ENCODE measurements at places on chromosomes 7 and 10.

DNA sequence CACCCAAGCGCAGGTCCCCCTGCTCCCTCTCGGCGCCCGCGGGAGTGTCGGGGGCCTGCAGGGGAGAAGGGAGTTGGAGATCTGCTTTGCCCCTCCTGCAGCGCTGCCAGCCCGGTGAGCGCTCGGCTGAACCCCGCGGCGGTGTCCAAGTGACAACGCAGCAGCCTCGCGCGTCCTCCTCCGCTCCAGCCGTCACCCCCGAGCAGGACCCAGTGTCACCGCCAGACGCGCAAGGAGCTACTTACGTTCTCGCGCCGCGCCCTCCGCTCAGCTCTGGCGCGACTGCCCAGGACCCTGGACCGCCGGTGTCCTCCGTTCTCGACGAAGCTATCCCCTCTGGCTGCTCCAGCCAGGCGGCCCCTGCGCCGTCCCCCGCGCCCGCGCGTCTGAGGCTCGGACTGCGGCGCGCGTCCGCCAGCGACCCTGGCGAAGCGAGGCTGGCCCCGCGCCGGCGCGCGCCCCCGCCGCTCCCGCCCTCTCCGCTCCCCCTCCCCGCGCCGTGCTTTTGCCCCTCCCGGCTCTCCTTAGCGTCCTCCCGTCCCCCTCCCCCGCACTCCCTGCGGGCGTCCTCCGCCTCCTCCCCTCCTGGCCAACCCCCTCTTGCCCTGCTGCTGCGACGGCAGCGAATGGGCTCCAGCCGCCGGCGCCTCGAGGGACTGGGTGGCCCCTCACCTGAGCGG is at the start of gene NRCAM:
TSS of gene NRCAM (minus strand) at position 439 of the 680 bp plus-strand sequence. CDS start 216,372 bp downstream, outside the sequence.
- no peak for DNase-seq

DNA sequence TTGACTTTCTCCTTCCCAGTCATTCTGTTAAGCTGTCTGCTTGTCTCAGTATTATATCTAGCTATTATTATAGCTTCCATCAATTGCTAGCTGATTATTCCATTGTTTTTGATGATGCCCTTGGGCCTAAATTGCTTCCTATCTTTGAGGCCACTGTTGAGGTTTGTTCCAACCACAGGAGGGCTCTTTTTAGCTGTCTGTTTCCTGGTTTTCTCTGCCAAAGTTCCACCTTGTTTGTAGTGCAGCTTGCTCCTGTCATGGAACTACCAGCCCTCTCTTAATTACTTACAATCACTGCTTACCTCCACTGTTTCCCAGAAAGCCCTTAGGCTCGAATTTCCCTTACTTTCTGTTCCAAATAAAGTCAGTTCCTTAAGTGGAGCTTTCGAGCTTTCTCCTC is 118.7 kb upstream of the SEC61G start:
- no peak for DNase-seq

GRCh38 chr10:22631185-22631584 is 83.2 kb downstream of the PIP4K2A start:
- DNase-seq: no peak

- no peak for DNase-seq
Measured at GRCh38 chr7:25029075-25029474, 49.1 kb upstream of the OSBPL3 start.

DNA sequence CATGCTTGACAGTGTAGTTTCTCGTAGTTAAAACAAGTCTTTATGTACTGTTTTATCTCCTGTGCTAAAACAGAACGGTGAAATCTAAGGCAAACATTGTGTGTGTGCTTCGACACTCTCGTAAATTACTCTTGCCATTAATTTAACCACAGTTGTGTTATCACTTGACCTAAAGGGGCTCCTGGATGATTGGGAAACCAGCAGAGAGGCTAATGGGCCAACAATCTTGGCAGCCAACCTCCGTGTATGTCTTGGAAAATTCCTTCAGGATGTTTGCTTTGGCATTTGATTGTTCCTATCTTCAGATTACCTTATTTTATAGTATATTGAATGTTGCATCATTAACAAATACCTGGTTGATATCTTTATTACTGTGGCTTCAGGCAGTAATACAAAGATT is 409.5 kb downstream of the SDK1 start:
- DNase-seq: no peak
